ENCODE measurements at places on chromosomes 12 and 14.
A peak's percentile ranks its signal among the peaks of the same experiment; 100 is the strongest.

GRCh38 chr12:6758506-6759095 lies 5.7 kb upstream of the MLF2 start:
- peak; percentile 42 for DNase-seq

- DNase-seq = no peak
Observed at GRCh38 chr12:100799770-100800169, 5.2 kb downstream of the ANO4 start.

GRCh38 chr12:49623142-49623904 lies at the start of gene PRPF40B:
Gene PRPF40B (plus strand): TSS chr12:49623561. CDS start chr12:49623591, 30 bp downstream.
- DNase-seq = peak; percentile 92

GRCh38 chr12:93760275-93760875 lies 83.2 kb downstream of the CRADD start:
- DNase-seq = no peak

- DNase-seq = no peak
Observed at GRCh38 chr14:63939006-63939270, 86.1 kb downstream of the SYNE2 start.

GRCh38 chr14:69870613-69871012 lies 8.6 kb upstream of the SMOC1 start:
- DNase-seq = no peak

GRCh38 chr12:96486751-96487613 lies 2.4 kb upstream of the CFAP54 start:
- no peak for DNase-seq

DNA sequence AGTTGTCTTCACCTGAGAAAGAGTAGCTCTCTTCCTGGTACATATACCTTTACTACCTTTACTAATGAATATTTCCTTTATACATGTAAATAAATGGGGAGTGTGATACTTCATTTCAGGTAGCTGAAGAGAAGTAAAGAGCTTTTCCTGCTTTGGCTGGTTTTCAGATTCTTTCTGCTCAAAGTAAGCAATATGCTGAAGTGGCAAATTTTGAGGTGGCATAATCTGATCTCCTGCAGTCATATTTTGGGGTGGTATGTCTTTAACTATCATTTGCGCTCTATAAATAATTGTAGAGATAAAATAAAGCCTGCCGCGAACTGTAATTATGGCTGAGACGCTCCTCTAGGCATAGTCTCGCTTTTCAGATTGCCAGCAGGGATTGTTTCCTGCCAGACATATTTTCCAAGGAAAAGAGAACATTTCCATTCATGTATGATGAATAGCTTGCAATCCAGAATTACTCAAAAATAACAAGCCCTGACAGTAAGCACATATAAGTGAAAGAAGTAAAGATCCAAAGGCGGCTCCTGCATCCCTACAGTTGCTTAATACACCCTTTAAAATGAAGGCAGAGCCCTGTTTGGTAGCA lies 200.7 kb downstream of the C12orf50 start:
- DNase-seq = no peak

- DNase-seq = no peak
Observed at GRCh38 chr14:22883173-22883976, at the start of gene REM2. Gene REM2 (plus strand): TSS chr14:22883222. CDS start chr14:22883288, 66 bp downstream.

DNA sequence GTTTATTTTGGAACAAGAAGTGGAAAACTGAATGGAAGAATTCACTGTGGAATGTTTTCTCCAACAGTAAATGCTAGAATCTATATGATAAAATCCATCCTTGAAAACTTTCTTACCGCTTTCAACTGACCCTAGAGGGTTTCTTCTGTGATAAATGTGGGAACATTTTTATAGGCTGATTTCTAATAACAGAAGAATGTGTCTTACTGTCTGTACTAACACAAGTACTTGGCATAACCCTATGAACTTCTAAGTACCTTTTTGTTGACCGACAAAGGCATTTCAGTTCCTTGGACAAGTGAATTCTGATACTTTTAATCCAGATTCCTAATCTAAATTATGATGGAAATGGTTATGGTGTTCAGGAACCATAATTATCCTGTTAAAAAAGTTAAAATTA lies 1109.7 kb upstream of the FLRT2 start:
- no peak for DNase-seq

DNA sequence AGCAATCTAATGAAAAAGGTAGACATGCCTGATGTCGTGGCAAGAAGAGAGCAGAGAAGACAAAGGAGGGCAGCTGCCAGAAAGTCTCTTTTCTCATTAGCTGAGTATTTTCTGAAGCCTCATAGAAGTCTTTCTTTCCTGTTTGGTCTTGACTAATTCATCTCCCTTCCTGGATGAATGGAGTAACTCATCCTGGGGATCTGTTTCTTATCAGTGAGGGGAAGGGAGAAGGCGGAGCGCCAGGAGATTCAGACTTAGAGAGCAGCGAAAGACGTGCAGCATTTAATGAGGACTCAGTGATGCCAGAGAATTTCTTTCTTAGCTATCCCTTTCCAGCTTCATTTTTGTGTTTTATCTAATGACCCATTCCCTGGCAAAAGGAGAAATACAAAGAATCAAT lies 89.4 kb downstream of the SLC15A4 start:
- no peak for DNase-seq

- DNase-seq = peak; percentile 38
Observed at GRCh38 chr12:113061061-113061694, 4.6 kb downstream of the DTX1 start.

- DNase-seq = peak; percentile 52
Observed at GRCh38 chr14:20782280-20782890, 1.3 kb downstream of the RNASE6 start.

- DNase-seq = no peak
Observed at GRCh38 chr14:37658156-37658555, 62.7 kb downstream of the TTC6 start.

GRCh38 chr12:45934956-45935355 lies 55.4 kb downstream of the SCAF11 start:
- DNase-seq = no peak

DNA sequence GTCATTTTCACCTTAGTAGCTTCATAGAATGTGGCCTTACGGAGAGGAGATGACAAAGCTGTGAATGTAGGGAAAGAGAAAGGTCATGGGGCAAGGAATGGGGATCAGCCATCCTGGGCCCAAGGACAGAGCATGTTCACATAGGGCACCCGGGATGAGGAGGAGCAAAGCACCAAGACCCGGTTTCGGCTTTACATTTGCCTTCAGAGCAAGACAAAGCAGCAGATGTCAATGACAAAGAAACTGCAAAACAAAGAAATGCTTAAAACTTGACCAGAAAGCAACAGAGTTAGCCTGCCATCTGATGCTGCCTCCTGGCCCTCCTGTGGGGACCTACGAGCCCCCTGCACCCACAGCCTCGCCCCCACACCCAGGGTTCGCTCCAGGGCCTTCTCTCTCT lies 249.2 kb downstream of the SLC41A2 start:
- DNase-seq = no peak

- no peak for DNase-seq
Observed at GRCh38 chr14:85535321-85535720, 5.4 kb downstream of the FLRT2 start.
